ENCODE measurements at places on chromosomes 4 and X. TPM values are rescaled to one million over a fixed set of nuclear protein-coding genes. Genes with fewer than 3 reads are reported as not detected.

GRCh38 chr4:8441499-8442091, 1.0 kb downstream of the TRMT44 start:
- H3K27me3 ChIP-seq = no peaks in the 10 kb centered on the region
- DNase-seq = no peak
- peak overlapping the region; percentile 77 for H3K27ac ChIP-seq

The BLOC1S4 gene
- 34.9 TPM for total RNA-seq

DNA sequence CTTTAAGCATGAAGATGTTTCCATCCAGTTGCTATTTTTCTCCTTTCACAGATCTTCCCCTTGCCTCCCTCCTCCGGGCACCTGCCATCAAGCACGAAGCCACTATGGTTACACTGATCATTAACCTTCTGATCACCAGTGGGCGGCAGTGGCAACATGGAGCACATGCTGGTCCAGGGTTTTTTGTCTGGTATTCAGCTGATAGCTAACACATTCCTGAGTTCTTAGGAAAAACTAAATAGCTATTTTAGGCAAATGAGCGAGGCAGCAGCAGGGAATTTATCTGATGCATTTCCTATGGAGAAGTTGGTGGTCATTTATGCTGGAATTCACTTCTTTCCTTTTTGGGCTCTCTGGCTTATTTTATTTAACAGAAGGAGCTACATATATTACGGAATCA, 22.9 kb downstream of the SHISA3 start:
- H3K36me3 ChIP-seq = no peaks in the 10 kb centered on the region
- no peak overlapping the region for H3K27ac ChIP-seq
- no peaks in the 10 kb centered on the region for H3K4me1 ChIP-seq
- no peaks in the 10 kb centered on the region for H3K27me3 ChIP-seq

- H3K4me1 ChIP-seq = no peaks in the 10 kb centered on the region
- no peak overlapping the region for H3K4me3 ChIP-seq
- no peaks in the 10 kb centered on the region for H3K27me3 ChIP-seq
- no peak overlapping the region for H3K27ac ChIP-seq
- no peak for DNase-seq
Observed at GRCh38 chr4:27861802-27862201, 1001.2 kb downstream of the STIM2 start.

GRCh38 chr4:133131829-133132460, 17.1 kb upstream of the PCDH10 start:
- H3K27me3 ChIP-seq = no peaks in the 10 kb centered on the region
- H3K27ac ChIP-seq = no peak overlapping the region
- H3K4me3 ChIP-seq = no peak overlapping the region
- no peak for DNase-seq

- H3K36me3 ChIP-seq = no peaks in the 10 kb centered on the region
- no peak overlapping the region for H3K4me3 ChIP-seq
- H3K27me3 ChIP-seq = no peaks in the 10 kb centered on the region
- no peak overlapping the region for H3K27ac ChIP-seq
Observed at GRCh38 chr4:20899591-20899990, 199.3 kb downstream of the PACRGL start.

The HSFX1 gene
- 1.2 TPM for total RNA-seq

GRCh38 chrX:149504226-149504914, 736 bp downstream of the IDS start:
- peaks cover 5% of the 10 kb centered on the region for H3K4me1 ChIP-seq
- H3K27me3 ChIP-seq = no peaks in the 10 kb centered on the region
- DNase-seq = no peak
- peak overlapping the region; percentile 85 for H3K27ac ChIP-seq
- peaks cover 25% of the 10 kb centered on the region for H3K36me3 ChIP-seq

DNA sequence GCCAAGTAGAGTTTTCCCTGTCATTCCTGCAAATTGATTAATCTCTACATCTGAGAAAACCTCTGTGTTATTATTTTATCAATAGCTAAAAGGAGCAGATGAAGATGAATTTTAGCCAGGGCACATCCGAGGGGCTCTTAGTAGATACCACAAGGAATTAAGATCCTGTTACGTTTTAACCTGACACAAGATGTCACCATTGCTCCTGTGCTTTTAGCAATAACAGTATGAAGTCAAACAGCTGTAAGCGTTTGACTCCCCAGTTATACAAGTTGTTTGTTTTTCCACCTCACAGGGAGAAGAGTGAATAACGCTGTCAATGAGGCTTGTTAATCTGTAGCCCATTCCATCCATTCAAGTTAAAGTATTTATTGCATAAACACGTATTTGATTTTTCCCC, 76.0 kb upstream of the AP1S2 start:
- DNase-seq = no peak
- no peak overlapping the region for H3K27ac ChIP-seq
- no peaks in the 10 kb centered on the region for H3K36me3 ChIP-seq
- no peaks in the 10 kb centered on the region for H3K27me3 ChIP-seq
- H3K4me1 ChIP-seq = no peaks in the 10 kb centered on the region
- H3K4me3 ChIP-seq = no peak overlapping the region

The UBA6 gene
- 36.3 TPM for total RNA-seq

The TAF7L gene
- 2.5 TPM for total RNA-seq

GRCh38 chr4:133162941-133163340, 13.8 kb downstream of the PCDH10 start:
- no peaks in the 10 kb centered on the region for H3K27me3 ChIP-seq
- no peaks in the 10 kb centered on the region for H3K4me1 ChIP-seq
- no peak overlapping the region for H3K27ac ChIP-seq
- no peak overlapping the region for H3K4me3 ChIP-seq
- DNase-seq = no peak

DNA sequence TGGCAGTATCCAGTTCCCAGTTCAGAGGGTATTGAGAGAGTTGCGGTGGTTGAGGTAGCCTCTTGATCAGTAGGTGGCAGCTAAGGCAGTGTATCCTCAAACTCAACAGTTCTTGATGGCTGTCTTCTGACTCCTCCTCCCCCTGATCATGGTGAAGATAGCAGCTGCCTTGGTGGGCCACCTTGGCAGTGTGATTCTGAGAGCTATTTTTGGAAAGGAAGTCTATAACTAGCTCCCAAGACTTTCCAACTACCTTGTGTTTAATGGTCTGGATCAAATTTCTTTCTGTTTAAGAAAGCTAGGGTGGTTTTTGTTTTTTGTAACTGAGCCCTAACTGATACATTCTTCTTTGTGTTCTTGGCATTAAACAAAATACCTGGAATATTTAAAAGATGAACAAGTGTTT, 10.5 kb upstream of the TBC1D19 start:
- H3K27ac ChIP-seq = no peak overlapping the region
- H3K4me1 ChIP-seq = no peaks in the 10 kb centered on the region
- no peaks in the 10 kb centered on the region for H3K36me3 ChIP-seq
- no peak overlapping the region for H3K4me3 ChIP-seq
- no peaks in the 10 kb centered on the region for H3K27me3 ChIP-seq

DNA sequence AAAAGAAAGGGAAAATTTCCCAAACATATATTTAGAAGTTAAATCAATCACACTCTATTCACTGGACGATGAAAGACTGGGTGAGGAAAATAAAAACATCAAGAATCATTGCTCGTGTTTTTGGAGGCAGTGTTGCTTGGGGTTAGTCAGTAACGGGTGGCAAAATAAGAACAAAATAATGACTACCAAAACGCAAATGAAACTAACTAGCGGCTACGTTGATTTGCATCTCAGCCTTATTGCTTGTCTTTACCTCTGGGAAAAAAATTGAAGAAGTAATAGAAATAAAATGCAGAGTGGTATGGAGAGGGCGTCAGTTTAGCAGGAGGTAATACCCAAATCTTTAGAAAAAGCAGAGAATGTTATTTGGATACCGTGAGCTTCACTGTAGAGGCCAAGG, 86.4 kb upstream of the SORBS2 start:
- no peak for DNase-seq
- H3K4me3 ChIP-seq = no peak overlapping the region
- H3K4me1 ChIP-seq = no peaks in the 10 kb centered on the region
- H3K36me3 ChIP-seq = no peaks in the 10 kb centered on the region

The NAT8L gene
- total RNA-seq = 1.7 TPM

The TNIP3 gene
- total RNA-seq = not detected

- no peaks in the 10 kb centered on the region for H3K27me3 ChIP-seq
- no peak overlapping the region for H3K4me3 ChIP-seq
- no peaks in the 10 kb centered on the region for H3K4me1 ChIP-seq
- H3K27ac ChIP-seq = no peak overlapping the region
- H3K36me3 ChIP-seq = no peaks in the 10 kb centered on the region
Observed at GRCh38 chr4:188993871-188994270, 854.6 kb downstream of the TRIML1 start.

DNA sequence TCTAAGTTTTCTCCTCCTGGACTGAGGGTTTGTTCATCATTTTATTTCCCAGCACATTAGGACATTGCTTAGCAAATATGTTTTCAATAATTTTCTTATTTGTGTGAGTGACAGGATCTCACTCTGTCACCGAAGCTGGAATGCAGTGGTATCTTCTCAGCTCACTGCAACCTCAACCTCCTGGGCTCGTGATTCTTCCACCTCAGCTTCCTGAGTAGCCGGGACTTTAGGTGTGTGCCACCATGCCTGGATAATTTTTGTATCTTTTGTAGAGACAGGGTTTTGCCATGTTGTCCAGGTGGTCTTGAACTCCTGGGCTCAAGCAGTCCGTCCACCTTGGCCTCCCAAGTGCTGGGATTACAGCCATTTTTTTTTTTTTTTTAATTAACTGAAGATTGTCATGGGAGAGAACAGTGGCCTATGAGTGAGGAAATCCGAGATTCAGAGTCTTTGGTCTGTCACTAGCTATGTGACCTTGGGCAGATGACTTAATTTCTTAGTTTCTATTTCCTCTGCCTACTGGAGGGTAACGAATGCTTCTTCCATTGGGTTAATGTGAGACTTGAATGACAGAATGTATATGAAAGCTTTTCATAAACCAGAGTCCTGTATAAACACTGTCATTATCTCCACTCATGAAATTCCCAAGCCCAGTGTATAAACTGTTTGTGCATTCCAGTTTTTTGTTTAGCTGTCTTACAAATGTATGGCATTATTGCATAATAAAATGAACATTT, 23.9 kb downstream of the MOB1B start:
- no peak overlapping the region for H3K4me3 ChIP-seq
- H3K27me3 ChIP-seq = no peaks in the 10 kb centered on the region
- H3K36me3 ChIP-seq = no peaks in the 10 kb centered on the region
- no peak for DNase-seq
- H3K27ac ChIP-seq = no peak overlapping the region

DNA sequence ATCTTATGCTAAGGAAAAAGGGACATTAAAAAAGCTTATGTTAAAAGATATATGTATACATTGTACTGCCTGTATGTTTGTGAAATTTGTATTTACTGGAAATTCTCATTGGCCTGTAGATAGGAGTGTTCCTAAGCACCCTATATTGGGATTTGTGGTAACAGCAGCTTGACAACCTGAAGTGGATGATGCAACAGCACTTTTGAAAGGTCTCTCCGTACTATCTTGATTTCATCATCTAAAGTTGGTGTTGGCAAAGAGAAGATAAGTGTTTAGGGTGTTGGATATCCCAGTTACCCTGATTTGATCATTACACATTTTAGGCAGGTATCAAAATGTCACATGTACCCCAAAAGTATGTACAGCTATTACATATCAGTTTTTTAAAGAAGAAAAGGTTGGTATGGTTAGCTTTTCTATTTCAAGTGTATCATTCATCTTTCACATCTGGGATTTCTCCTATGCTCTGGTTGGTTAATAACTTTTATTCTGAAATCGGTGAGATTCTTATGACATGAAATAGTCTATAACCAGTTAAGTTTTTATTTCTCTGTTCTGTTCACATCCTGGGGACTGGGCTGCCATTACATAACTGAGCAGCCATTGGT, 10.3 kb downstream of the HADH start:
- no peaks in the 10 kb centered on the region for H3K36me3 ChIP-seq
- H3K4me3 ChIP-seq = no peak overlapping the region
- DNase-seq = no peak
- H3K4me1 ChIP-seq = peaks cover 39% of the 10 kb centered on the region

- no peak for DNase-seq
- no peaks in the 10 kb centered on the region for H3K36me3 ChIP-seq
- H3K27ac ChIP-seq = no peak overlapping the region
- H3K27me3 ChIP-seq = no peaks in the 10 kb centered on the region
- peaks cover 18% of the 10 kb centered on the region for H3K4me1 ChIP-seq
Observed at GRCh38 chrX:154056770-154057241, 37.1 kb upstream of the IRAK1 start.

The FAM47E gene
- 0.49 TPM for total RNA-seq

DNA sequence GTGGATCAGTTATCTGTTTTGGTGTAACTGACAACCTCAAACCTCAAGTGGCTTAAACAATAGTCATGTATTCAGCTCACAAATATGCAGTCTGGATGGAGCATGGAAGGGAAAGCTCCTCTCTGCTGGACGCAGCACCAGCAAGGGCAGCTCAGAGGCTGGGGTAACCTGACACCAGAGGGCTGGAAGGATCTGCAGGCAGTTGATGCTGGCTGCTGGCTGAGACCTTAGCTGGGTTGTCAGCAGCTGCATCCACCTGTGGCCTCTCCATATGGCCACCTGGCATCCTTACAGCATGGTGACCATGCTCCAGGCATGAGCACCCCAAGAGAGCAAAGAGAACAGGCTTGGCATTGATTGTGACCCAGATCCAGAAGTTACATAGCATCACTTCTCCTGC, 46.7 kb downstream of the ENPP6 start:
- H3K4me1 ChIP-seq = peaks cover 5% of the 10 kb centered on the region
- DNase-seq = no peak
- H3K36me3 ChIP-seq = no peaks in the 10 kb centered on the region
- H3K4me3 ChIP-seq = no peak overlapping the region
- H3K27me3 ChIP-seq = no peaks in the 10 kb centered on the region

DNA sequence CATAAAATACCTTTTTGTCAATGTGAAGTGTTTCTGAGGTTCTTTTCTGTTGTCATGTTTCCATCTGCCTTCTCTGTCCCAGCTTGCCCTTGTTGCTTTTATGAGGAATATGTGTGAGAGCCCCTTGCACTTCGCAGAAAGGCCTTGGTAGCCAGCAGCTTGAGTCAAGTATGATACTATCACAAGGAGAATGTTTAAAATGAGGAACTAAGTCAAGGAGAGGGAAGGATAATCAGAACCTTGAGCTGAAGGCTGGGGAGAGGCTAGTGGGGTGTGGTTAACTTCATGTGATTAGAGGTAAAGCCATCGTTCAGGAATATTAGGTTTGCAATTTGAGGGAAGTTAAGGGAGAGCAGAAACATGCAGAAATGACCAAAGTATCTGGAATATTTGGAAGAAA, 12.7 kb downstream of the PGK1 start:
- H3K4me3 ChIP-seq = no peak overlapping the region
- H3K36me3 ChIP-seq = no peaks in the 10 kb centered on the region
- no peak for DNase-seq
- H3K27ac ChIP-seq = no peak overlapping the region
- no peaks in the 10 kb centered on the region for H3K27me3 ChIP-seq

The UBQLN2 gene
- total RNA-seq = 26.8 TPM

The HSD17B13 gene
- total RNA-seq = 23.8 TPM

DNA sequence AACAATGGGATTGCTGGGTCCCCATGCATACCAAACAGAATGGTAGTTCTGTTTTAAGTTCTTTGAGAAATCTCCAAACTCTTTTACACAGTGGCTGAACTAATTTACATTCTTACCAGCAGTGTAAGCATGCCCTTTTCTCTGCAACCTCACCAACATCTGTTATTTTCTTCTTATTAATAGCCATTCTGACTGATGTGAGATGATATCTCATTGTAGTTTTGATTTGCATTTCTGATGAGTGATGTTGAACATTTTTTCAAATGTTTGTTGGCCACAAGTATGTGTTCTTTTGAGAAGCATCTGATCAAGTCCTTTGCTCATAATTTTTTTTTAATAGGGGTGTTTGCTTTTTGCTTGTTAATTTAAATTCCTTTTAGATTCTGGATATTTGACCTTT, 41.2 kb upstream of the ZMAT1 start:
- H3K4me3 ChIP-seq = no peak overlapping the region
- H3K27me3 ChIP-seq = no peaks in the 10 kb centered on the region
- H3K27ac ChIP-seq = no peak overlapping the region
- no peak for DNase-seq

- DNase-seq = no peak
- no peaks in the 10 kb centered on the region for H3K36me3 ChIP-seq
- H3K4me3 ChIP-seq = peak overlapping the region; percentile 22
- H3K4me1 ChIP-seq = peaks cover 14% of the 10 kb centered on the region
Observed at GRCh38 chr4:155207534-155208257, 740 bp upstream of the NPY2R start.

The VCX2 gene
- total RNA-seq = not detected
